HuH-7 (cell line): ENCODE measurements at places on chromosomes 1 and 21.

DNA sequence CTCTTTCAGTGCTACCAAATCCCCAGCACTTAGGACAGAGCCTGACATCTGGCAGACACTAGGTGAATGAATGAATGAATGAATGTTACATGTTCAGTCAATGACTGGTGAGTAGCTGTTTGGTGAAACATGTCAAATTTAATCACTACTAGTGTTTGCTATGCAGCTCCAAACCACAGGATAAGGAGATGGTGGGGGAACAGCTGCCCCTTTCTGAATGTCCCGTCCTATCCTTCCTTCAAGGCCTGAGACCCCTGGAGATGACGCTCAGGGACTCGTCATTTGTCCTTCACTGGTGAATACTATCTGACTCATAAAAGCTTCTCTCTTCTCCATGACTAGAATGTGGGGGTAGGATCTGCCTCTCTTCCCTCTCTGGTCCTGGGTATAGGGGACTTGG lies 175.4 kb downstream of the HIVEP3 start:
- DNase-seq: no peak

- DNase-seq: no peak
Measured at GRCh38 chr1:207863893-207864535, 46.9 kb downstream of the CD34 start.

DNA sequence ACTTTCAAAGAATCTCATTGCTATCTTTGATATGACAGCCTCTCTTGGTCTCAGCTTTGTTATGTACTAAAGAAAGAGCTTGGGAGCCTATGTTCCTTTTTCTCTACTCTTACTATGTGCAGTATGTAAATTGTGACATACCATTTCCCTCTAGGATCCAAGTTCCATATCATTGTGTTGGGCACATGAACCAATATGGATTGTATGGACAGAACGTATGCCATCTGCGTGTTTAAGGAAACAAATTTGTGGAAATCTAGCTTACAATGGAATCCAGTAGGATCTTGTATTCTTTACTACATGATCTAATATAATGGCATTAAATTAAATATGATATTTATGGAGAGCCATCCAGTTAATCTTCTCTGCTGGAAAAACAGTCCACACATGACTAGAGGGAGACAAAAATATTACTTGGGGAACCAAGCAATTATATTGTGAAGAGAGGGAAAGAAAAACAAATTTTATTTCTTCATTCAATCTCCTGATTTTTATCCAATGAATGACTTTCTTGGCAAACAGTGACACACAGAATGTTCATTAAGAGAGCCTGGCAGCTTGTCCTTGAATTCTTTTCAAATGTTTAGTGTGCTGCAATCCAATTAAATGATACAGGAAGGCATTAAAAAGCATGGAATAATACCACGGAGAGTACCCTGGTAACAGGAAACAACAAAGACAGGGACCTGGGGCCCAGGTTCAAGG lies 106.5 kb upstream of the DAB1 start:
- DNase-seq: no peak

- DNase-seq: no peak
Measured at GRCh38 chr1:29651246-29651645, 414.9 kb downstream of the PTPRU start.

DNA sequence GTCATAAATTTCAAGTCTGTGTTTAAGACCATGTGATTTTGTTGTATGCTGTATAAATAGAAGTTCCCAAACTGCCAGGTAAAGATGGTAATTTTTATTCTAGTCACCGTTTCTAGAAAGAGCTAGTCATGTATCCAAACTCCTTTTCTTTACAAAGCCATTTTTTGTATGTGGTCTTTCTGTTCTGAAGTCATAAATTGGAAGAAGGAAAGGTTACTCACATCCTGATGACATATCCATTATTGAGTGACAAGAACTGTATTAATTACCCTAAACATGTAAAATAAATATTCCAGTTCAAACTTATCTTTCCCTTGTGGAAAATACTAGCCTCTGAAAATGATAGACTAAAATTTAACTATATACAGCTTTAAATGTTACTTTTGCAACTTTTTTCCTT lies 104.7 kb downstream of the POFUT2 start:
- no peak for DNase-seq

GRCh38 chr1:14955402-14955801 lies 198.1 kb upstream of the TMEM51 start:
- DNase-seq: no peak

- DNase-seq: no peak
Measured at GRCh38 chr1:36864182-36864822, 170.0 kb downstream of the GRIK3 start.

DNA sequence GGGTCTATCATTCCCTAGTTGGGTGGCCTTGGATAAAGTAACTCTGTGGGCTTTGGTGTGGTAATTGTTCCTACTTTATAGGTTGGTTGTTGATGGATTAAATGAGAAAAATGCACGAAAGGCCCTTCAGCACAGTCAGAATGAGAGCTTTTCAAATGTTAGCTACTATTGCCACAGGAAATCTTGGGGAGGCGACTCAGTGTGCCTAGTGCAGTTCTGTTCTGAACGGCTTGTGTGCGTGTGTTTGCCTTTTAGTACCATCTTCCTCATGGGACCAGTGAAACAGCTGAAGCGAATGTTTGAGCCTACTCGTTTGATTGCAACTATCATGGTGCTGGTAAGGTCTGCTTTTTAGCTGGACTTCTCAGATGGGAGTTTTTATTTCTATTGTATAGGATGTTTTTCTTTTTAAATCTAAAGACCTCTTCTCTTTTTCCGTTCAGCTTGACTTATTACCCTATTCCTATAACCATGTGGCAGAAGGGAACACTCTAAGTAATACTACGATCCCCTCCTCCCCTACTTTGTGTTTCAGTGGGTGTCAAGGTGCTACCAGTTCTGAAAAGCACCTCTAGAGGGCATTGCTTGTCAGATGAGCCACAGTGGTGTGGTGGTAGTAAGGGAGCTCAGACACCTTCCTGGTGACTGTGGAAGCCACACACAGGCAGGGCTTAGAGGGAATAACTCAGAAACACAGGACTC lies 9.2 kb downstream of the SFT2D2 start:
- peak; percentile 78 for DNase-seq

DNA sequence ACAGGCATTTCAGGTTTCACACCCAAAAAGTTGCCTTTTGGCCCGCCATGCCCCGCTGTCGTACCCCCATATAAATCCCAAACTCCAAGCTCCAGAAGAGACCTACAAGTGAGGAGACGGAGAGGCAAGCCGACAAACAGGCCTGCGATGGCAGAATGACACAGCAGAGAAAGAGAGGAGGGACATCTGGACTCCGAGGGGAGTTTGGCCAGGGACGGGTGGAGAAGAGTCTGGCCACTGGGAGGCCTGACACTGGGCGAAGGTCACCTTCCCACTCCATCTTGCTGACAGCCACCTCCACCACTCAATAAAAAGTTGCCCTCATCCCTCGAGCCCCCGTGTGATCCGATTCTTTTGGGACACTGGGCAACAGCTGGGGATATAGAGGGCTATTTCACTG lies 1.9 kb upstream of the CFH start:
- peak; percentile 1 for DNase-seq

GRCh38 chr1:201559679-201560162 lies 20.8 kb downstream of the NAV1 start:
- DNase-seq: peak; percentile 79

- no peak for DNase-seq
Measured at GRCh38 chr1:112992780-112993179, 36.8 kb upstream of the SLC16A1 start.

DNA sequence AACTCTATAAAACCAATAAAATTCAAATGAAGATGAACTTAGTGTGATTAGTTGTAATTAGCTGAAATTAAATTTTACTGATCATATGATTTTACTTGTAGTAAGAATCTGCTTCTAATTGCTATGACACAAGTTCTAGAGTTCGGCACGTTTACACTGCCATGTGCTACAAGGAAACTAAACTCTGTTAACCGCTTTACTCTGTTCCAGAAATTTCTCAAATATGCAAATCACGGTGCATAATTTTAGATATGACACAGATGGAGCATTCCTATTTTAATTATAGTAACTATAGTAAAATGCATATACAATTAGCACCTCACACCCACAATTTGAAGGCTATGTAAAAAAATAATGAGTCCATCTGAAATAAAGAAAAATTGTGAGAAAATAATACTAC lies 14.8 kb downstream of the HEATR1 start:
- no peak for DNase-seq

- DNase-seq: no peak
Measured at GRCh38 chr21:44994047-44994694, 54.3 kb downstream of the SLX9 start.

GRCh38 chr1:116367256-116367945 lies 5.6 kb upstream of the ATP1A1 start:
- DNase-seq: no peak

DNA sequence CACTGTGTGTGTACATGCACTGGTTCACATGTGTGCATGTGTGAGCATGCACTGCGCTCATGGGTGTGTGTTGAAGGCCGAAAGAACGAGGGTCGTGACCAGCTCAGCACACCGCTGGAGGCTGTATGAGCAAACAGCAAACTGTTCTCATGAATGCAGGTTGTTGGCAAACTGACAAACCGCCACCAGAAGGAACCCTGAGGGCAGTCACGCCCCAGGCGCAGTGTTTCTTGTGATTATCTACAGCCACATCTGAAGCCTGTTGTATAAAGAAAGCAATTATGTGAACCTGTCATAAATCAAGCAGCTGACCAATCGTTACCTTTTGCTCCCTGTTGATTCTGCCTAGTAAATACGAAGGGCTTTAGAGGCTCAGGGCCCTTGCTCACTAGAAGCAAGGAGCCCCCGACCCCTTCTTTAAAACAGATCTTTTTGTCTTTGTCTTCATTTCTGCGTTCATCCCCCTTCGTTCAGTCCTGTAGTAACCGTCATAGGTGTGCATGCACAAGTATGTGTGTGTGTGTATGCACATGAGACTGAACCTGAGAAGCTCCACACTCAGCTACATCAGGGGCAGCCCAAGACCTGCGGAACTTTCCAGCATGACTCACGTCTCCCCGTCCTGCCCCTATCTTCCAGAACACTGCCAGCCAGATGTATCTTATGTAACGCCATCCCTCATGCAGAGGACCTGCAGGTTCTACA lies 16.8 kb upstream of the RIPK4 start:
- DNase-seq: no peak

DNA sequence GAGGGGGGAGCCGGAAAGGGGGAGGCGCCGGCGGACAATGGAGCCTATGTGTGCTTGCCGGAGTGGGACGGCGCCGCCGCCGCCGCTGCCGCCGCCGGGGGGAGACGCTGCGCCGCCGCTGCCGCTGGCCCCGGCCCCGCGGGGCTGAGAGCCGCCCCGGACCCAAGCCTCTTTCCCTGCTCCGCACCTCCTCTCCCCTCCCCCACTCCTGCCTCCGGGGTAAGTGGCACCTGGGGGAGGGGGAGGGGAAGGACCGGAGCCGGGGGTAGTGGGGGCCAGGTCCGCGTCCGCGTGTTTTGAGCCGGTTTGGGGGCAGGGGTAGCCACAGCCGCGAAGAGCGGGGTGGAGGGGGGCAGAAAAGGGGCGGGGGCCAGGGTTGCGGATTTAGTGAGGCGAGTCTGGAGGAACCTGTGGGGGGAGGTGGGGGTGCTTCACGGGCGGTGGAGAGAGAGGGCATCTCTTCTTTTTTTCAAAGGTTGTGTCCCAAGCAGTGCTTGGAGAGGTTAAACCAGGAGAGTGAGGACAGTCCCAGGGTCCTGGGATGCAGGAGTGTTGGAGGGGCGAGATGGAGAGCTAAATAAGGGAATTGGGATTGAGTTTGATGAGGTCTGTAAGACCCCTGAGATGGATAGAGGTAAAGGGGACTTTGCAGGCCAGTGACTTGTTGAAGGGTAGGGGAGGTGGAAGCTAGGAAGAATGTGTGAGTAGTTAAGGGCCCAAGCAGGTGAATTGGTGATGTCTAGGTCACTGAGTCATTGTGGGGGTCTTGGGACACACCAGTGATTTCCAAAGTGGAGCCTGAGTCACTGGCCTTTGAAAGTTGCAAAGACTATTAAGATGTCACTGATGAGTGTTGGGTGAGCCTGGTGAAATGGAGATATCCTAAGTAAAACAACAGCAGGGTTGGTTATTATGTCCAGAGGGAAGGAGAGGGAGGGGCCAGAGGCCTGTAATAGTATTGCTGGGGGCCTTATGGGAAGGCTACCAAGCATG lies 59.1 kb downstream of the BCL9 start:
- DNase-seq: peak; percentile 72
